ENCODE measurements at places on chromosomes 7 and 10. TPM values are rescaled to one million over a fixed set of nuclear protein-coding genes. Genes with fewer than 3 reads are reported as not detected.

Gene SHTN1
- 33.1 TPM for total RNA-seq

Gene C7orf57
- 0.37 TPM for total RNA-seq

Gene NPSR1
- total RNA-seq = not detected

Gene SEMA3A
- total RNA-seq = 8.9 TPM

Gene BUD23
- total RNA-seq = 134 TPM

Gene MYH16
- total RNA-seq = 0.87 TPM

Gene HOXA3
- total RNA-seq = 10.8 TPM

Gene CYP2C19
- 0.02 TPM for total RNA-seq

Gene CD36
- total RNA-seq = not detected
